ENCODE measurements at places on chromosomes 2 and 18. TPM values are rescaled to one million over a fixed set of nuclear protein-coding genes. Genes with fewer than 3 reads are reported as not detected.

LTBP1 gene
- 124 TPM for total RNA-seq

SCYGR7 gene
- not detected for total RNA-seq

CENPO gene
- total RNA-seq = 2.3 TPM

ALK gene
- not detected for total RNA-seq

GKN2 gene
- not detected for total RNA-seq

CTDSP1 gene
- total RNA-seq = 100 TPM

DNAH7 gene
- 0.32 TPM for total RNA-seq

STPG4 gene
- total RNA-seq = not detected
